ENCODE measurements at places on chromosomes 12 and 14.

GRCh38 chr12:95703986-95704385 lies 86.6 kb downstream of the NTN4 start:
- DNase-seq = no peak

GRCh38 chr12:101407049-101407435 lies 530 bp downstream of the ARL1 start:
- DNase-seq = no peak

- no peak for DNase-seq
These were observed 80.1 kb downstream of the SSPN start for GRCh38 chr12:26275313-26276131.

GRCh38 chr14:89924268-89924667 lies 30.3 kb downstream of the EFCAB11 start:
- DNase-seq = no peak

- no peak for DNase-seq
These were observed 276.8 kb upstream of the TMPO start for GRCh38 chr12:98238515-98239130.

- DNase-seq = no peak
These were observed 7.5 kb upstream of the KLHL42 start for GRCh38 chr12:27772328-27773049.

DNA sequence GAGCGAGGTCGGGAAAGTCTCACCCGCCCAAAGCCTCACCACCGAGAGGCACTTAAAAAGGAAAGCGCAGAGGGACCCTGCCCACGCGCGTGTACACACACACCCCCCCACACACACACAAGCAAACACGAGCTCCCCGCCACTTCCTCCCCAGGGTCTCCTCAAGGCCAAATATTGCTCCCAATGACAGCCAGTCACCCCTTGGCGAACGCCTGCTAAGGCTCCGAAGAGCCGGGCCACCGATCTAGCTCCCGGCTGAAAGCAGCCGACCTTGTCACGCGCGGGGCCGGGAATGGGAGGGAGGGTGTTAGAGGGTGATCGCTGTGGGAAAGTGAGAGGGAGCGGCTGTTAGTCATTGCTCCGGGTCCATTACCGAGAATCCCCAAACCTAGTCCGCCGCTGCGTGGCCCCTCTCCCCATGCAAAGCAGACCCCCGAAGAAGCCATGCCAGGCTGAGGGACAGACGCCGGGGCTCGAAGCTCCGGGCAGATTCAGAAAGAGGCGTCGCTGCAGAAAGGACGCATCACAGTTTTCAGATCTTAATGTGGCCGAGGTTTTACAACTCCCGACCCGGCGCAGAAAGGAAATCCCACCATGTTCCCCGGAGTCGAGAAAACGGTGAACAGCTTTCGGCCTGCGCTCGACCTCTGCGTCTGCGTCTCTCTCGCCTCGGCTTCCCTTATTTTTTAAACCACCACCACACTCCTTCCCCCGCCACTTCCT lies 2.6 kb downstream of the BMP4 start:
- no peak for DNase-seq

DNA sequence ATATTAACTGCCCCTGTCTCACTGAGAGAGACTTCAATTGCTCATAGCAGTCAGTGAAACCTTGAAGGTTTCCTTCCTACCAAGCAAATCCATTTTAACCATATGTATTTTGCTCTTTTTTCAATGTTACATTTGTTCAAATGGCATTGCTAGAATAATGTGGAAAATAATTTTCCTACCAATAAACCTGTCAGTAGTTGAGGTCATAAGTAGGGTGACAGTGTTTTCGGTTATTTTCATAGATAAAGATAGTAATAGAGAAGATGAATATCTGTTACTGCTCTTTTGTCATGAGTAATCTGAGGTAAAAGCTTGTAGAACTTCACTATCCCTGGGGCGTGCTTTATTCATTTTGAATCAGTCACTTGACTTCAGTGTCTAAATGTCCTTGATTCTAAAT lies 32.6 kb downstream of the EID3 start:
- DNase-seq = no peak

GRCh38 chr12:54716261-54716660 lies 68.1 kb upstream of the DCD start:
- no peak for DNase-seq

DNA sequence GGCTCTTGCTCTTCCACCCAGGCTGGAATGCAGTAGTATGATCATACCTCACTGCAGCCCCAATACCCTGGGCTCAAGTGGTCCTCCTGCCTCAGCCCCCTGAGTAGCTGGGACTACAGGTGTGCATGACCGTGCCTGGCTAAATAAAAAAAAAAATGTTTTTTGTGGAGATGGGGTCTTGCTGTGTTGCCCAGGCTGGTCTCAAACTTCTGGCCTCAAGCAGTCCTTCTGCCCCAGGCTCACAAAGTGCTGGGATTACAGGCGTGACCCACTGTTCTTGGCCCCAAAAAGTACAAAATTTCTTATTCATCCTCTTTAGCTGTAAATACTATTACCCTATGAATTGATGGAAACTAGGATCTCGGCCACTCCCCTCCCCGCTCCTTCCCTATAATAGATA lies 14.7 kb downstream of the CGRRF1 start:
- DNase-seq = no peak

GRCh38 chr12:104022786-104023185 lies 27.2 kb downstream of the GLT8D2 start:
- DNase-seq = no peak

GRCh38 chr12:47307680-47308399 lies 228.1 kb upstream of the AMIGO2 start:
- DNase-seq = no peak

- no peak for DNase-seq
These were observed 43.9 kb downstream of the TMTC3 start for GRCh38 chr12:88185988-88186387.

DNA sequence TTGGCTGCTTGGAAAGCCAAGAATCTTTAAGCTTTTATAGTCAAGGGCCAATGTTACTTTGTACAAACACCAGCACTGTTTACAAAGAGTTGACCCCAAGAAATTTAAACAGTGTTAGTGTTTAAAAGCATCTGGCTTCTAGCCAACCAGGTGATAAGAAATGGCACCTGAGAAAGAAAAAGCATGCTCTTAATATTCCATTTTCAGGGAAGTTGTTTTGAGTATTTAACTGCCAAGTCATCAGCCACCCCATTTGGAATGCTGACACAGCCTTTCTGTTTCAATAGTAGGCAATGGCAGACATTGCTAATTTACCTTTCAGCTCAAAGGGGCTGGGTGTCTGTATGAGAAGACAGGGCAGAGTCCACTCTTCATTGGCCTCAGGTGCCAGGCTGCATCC lies 3.7 kb upstream of the SLC35F4 start:
- DNase-seq = no peak

DNA sequence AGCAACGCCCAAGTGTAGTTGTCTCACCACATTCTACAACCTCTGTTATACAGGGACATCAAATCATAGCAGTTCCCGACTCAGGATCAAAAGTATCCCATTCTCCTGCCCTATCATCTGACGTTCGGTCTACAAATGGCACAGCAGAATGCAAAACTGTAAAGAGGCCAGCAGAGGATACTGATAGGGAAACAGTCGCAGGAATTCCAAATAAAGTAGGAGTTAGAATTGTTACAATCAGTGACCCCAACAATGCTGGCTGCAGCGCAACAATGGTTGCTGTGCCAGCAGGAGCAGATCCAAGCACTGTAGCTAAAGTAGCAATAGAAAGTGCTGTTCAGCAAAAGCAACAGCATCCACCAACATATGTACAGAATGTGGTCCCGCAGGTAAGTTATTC lies 123.0 kb downstream of the ARID2 start:
- DNase-seq = no peak

- DNase-seq = no peak
These were observed 23.6 kb upstream of the TCL1B start for GRCh38 chr14:95662376-95663186.

DNA sequence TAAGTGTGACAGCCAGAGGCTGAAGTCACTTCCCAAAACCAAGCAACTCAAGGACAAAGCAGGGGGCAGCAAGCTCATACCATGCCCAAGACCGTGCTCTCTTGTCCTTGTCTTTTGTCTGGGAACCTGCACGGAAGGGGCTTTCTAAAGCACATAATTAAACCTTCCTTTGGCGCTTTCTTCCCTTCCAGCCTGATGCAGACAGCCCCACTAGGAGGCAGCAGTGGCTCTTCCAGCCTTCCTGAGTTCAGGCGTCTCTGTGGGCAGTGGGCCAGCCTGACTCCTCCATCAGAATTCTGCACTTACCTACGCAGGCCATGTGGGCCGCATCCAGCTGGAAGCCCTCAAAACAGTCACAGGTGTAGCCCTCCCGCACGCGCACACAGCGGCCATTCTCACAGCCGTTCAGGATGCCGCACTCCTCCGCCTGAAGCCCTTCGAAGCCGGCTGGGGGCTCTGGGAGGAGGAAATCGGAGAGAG lies 7.6 kb downstream of the ISCA2 start:
- no peak for DNase-seq

GRCh38 chr14:96578619-96579018 lies 76.4 kb downstream of the PAPOLA start:
- DNase-seq = no peak

DNA sequence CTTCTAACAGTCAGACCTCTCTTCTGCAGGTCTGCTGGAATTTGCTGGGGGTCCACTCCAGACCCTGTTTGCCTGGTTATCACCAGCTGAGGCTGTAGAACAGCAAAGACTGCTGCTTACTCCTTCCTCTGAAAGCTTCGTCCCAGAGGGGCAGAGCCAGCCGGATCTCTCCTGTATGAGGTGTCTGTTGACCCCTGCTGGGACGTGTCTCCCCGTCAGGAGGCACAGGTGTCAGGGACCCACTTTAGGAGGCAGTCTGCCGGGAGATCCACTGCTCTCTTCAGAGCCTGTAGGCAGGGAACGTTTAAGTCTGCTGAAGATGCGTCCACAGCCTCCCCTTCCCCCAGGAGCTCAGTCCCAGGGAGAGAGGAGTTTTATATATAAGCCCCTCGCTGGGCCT lies 125.1 kb downstream of the SOX5 start:
- no peak for DNase-seq

GRCh38 chr12:57511588-57512325 lies 8.6 kb downstream of the DDIT3 start:
- no peak for DNase-seq

Data from stimulated activated CD8-positive, alpha-beta memory T cell treated with anti-CD3 and anti-CD28 coated beads, Interleukin-2, amount 100 ng/mL, for 1 hour (primary cell).